ENCODE measurements at places on chromosomes 1 and 21. TPM values are rescaled to one million over a fixed set of nuclear protein-coding genes. Genes with fewer than 3 reads are reported as not detected.

Gene TNFRSF9
- 0.16 TPM for total RNA-seq

Gene C1QTNF12
- total RNA-seq, result 0.57 TPM

Gene KCTD3
- total RNA-seq, result 45.8 TPM

Gene C8B
- total RNA-seq, result not detected

Gene RNF186
- total RNA-seq, result not detected

Gene NT5C1A
- total RNA-seq, result not detected

Gene PODN
- total RNA-seq, result 0.25 TPM

Gene RGS13
- not detected for total RNA-seq

Gene GBP2
- 75.8 TPM for total RNA-seq

Gene HSD3B2
- total RNA-seq, result not detected

Gene CAPN8
- total RNA-seq, result not detected

Gene C1orf115
- total RNA-seq, result 93.7 TPM

Gene UBASH3A
- not detected for total RNA-seq

Gene LRP8
- 24.2 TPM for total RNA-seq

Gene FLG2
- not detected for total RNA-seq

Gene THEM5
- total RNA-seq, result not detected

All from bladder microvascular endothelial cell (primary cell).